Karpas-422 (cell line): ENCODE measurements at places on chromosomes 11 and 22. TPM values are rescaled to one million over a fixed set of nuclear protein-coding genes. Genes with fewer than 3 reads are reported as not detected.

DNA sequence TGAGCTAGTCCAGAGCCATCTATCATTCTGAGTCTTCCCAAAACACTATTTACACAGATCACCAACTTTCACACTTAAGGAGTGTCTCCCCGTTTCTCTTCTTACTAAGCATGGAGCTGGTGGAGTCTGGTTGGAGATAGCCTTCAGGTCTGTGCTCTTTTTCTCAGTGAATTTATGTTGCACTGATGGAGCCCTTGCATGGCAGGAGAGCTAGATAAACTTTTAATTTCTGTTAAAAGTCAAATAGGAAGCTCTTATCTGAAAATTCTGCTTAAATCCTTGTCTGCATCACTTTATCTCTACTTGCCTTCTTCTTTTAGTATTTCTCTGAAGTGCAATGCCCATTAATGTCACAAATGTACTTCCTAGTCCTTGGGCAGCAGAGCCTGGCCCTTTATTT, 63.4 kb downstream of the ST3GAL4 start:
- DNase-seq = no peak

- DNase-seq = peak; percentile 83
These were observed 19.5 kb downstream of the IL17REL start for GRCh38 chr22:49992921-49993648.

GRCh38 chr11:101759771-101760450, 154.9 kb upstream of the CEP126 start:
- no peak for DNase-seq

DNA sequence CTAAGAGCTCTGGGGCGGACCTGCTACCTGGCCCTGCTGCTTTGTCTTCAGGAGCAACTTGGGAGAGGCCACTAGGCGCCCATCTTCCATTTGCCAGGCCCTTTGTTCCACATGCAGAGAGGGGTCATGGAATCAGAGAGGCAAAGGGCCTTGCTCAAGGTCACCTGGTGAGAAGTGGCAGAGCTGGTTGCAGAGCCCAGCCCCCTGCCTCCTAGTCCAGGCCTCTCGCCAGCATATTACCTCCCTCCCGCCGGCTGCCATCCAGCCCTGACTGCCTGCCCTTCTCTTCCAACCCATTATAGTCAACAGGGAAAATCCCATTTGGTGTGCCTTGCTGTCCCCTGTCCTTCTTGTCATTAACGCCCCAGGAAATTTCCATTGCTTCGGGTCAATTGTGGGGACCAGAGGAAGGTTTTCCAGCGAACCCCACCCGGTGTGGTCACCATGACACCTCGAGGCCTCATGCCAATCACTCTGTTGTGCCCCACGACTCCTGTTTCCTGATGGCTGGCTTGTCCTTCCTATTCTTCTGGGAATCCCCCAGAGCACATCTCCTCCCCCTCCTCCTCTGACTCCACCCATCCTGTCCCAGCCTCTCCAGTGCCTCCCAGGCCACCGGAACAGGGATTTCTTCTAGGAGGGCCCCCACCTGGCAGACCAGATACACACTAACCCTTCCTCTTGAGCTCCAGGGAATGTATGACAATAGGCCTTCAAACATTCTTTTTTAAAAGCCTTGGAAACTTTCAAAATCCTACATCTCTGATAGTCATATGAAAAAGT, 77.0 kb downstream of the NECTIN1 start:
- DNase-seq = no peak

SPTBN2 gene
- 18.9 and 72.0 TPM in 2 replicates for total RNA-seq

MS4A6A gene
- total RNA-seq = not detected in 2 replicates
